ENCODE measurements at places on chromosomes 5 and 9.

GRCh38 chr5:45295231-45295630 is 400.9 kb downstream of the HCN1 start:
- no peak for DNase-seq

DNA sequence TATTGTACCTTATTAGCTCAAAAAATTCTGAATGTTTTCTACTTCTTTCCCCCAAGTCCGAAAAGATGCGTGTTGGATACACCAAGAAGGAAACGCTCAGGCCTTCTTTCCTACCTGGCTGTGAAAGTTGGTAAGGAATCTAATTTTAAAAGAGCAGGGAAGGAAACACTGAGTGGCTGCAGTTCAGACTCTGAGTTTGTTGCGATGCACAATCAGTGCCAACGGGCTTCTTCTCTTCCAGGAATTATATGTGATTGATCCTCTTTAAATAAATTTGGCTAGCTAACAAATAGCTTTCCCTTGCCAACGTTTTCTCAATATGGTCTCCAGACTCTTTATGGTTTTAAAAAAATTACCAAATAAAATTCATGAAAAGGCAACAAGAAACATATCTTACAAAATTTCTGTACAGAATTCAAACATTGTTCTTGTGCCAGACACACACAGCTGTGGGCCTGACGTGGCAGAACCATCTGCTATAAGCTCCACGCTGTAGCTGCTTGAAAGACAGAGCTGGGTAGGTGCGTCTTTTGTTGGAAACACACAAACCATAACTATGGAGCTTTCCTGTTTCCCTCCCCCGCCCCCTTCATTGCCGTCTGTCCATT is 493.1 kb downstream of the ZNF608 start:
- no peak for DNase-seq

DNA sequence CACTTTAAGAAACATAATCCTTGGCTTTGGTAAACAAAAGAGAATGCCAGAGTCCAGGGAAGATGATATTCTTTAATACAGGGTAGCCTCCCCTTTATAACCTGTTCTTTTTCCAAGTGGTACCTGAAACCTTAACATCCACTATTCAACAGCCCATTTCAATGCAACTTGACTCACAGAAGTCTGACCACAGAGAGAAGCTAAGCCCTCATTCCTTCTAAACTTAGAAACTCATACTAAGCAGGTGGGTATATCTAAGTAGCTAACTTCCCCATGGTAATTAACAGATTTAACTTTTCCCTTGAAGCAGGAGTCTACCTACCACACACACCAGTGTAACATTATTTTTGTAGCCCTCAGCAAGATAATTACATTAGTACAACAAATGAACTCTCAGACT is 91.9 kb downstream of the CEMIP2 start:
- DNase-seq, result no peak

DNA sequence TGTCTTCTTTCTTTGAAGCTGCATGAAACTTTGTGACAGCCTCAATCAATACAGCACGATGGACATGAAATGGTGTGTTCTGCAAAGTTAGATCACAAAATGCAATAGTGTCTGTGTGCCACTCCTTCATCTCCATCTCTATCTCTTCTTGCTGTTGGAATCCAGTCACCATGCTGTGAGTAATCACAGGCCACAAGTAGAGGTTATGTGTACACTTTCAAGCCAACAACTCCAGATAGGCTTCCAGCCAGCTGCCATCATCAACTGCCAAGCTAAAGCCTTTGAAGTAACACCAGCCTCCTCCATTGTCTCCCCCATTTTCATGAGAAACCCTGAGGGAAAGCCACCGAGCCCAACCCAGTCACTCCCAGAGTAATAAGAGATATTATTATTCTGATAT is 360.6 kb downstream of the PTPRD start:
- no peak for DNase-seq

- no peak for DNase-seq
Measured at GRCh38 chr5:137596941-137597340, 97.8 kb upstream of the SPOCK1 start.

- DNase-seq, result peak; percentile 83
Measured at GRCh38 chr9:137236238-137236935, 4.7 kb upstream of the TUBB4B start.

- DNase-seq, result no peak
Measured at GRCh38 chr9:108150736-108151586, 661.4 kb upstream of the KLF4 start.

DNA sequence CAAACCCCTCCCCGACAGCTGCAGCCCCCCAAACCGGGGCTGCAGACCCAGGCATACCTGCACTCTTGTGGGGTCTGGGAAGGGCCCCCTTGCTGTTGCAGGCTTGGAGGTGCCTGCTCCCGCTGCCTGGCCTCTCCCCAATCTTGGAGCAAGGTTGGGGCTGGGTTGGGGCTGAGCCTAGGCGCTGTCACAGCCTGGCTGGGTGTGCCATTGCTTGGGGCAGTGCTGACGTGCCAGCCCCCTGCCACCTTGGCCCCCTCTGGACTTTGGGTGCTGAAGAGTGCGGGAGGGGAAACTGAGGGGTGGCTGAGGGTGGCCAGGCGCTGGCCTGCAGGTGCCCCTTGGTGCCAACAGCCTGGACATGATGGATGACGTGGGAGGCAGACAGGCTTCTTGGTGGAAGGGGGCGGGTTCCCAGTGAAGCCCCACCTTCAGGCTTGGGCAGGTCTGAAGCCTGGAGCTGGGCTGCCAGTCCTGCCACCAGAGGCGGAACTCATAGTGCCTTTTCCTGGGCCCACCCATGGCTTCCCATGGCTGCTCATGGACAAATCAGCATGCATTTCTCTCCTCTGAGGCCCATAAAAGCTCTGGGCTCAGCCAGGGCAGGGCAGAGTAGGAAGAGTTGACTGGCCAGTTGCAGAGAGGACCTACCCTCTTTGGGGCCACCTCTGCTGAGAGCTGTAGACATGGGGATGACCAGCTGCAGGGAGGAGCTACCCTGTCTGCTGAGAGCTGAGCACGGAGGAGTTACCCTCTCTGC is 19.1 kb downstream of the TMEM38B start:
- no peak for DNase-seq

GRCh38 chr5:107560377-107560776 is 110.4 kb downstream of the EFNA5 start:
- DNase-seq, result no peak

DNA sequence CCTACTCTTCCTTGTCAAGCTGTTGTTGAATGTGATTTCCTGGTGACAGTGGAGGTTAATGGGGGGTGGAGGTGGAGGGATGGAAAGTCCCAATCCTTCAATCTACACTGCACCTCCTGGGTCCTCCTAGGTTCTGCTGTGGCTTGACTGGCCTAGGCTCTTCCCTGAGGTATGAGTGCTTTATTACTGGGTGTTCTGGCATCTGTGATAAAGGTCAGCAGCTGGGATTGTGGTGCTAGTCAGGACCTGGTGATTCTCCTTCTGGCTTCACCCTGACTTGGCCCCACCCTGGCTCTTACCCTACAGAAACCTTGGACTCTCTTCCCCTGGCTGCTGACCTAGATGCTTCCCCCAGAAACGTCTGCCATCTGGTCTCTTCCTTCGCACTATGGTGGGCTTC is 194.3 kb downstream of the ARHGEF28 start:
- no peak for DNase-seq

- no peak for DNase-seq
Measured at GRCh38 chr9:88690628-88691027, 155.7 kb downstream of the NXNL2 start.

DNA sequence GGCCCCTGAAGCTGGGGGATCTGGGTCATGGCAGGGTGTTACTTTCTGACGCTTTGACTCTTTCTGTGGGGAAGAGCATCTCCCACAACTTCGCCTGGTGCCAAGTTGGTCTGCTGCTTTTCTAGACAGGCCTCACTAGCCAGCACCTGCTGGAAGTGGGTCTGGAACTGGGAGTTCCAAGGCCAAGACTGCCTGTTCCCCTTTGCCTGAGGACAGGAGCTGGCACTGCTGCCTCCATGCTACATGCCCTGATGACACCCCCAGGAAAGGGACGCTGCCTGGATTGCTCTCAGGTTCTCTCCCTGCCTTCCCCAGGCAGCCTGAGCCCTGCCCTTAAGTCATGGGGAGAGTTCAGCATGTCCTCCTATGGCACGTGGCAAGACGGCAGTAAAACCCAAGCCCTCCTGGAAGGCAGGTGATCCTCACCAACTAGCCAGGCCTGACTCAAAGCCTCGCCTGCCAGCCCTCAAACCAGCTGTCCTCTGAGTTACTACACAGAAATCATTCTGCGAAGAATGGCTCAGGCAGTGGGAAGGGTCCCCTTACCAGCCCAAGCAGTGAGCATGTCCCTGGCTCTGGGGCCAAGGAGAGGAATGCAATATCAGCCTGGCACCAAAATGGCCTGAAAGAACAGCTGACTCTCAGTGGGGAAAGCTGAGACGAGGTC is 35.8 kb downstream of the SEC61B start:
- DNase-seq, result no peak

- DNase-seq, result no peak
Measured at GRCh38 chr5:10351199-10351905, 2.1 kb upstream of the MARCHF6 start.

- no peak for DNase-seq
Measured at GRCh38 chr5:56522960-56523359, 289.8 kb upstream of the ANKRD55 start.

- DNase-seq, result no peak
Measured at GRCh38 chr5:543351-543750, 19.1 kb upstream of the SLC9A3 start.

- DNase-seq, result no peak
Measured at GRCh38 chr9:83209188-83209731, 146.3 kb upstream of the RASEF start.

- no peak for DNase-seq
Measured at GRCh38 chr5:143226872-143227271, 176.6 kb downstream of the NR3C1 start.

DNA sequence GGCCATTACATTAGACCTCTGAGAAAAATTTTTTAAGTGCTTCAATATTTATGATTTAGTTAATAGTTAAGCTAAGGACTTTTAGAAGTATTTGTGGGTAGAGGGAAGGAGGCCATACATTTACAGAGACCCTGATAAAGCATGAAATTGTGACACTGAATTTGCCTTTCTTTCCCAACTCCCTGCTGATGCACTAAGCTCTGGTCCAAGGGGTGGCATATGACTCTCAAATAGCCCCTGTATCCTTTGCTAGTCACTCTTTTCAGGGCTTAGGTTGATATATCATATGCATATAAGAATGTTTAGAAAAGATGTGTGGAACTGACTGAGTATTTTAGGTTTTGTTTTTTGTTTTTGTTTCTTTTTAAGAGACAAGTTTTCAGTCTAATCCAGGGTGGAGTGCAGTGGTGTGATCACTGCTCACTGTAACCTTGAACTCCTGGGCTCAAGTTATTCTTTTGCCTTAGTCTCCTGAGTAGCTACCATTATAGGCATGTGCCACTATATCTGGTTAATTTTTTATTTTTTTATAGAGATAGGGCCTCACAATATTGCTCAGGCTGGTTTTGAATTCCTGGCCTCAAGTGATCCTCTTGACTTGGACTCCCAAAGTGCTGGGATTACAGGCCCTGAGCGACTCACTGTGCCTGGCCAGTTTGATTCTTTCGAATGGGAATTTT is 20.5 kb downstream of the KIAA1958 start:
- DNase-seq, result no peak

GRCh38 chr9:109167716-109168115 is 667 bp upstream of the FRRS1L start:
- no peak for DNase-seq

- no peak for DNase-seq
Measured at GRCh38 chr5:173464813-173465212, 136.6 kb upstream of the STC2 start.

DNA sequence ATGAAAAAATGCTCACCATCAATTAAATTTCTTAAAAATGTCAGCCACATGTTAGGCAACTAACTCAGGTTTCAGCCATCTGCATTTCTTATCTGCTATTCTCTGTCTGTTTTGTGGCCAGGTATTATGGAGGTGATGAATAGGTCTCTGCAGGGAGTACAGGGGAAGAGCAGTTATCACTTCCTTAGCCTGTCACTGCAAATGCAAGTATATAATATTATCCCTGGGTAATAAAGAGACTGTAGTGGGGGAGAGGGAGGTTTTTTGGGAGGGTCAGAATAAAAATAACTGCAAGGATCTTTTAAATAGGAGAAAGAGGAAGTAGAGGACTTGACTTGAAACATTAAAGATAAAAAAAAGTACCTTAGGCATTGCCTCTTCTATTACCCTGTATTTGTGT is 49.6 kb upstream of the PTGER4 start:
- no peak for DNase-seq

DNA sequence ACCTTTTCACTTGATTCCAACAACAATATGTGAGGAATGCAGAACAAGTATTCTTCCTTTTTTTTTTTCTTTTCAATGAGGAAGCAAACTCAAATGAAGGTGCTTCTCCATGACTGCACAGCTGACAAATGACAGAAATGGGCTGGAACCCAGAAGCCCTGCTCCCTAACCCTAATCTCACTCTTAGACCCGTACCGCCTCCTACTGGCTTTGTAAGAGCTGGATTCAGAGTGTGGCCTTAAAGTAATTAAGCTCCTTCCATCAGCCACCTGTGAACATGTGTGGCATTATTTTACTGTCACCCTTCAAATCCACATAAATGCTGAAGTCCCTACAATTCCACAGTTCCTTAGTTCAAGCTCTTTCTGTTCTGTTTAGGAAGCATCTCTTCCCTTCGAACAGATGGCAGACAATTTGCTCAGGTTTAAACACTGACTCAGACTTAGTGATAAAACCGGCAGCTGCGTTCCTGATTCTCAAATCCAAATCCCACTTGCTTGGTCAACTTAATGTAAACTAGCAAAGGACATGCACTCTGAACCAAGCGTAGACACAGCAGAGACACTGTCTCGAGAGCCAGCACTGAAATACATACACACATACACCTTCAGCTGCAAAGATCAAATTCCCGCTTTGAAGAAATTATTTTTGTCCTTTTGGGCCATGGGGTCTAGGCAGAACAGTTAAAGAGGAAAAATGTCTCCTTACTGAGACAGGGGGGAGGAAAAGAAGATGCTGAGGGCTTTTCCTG is 316.7 kb upstream of the TLE4 start:
- DNase-seq, result no peak

GRCh38 chr9:129909851-129910250 is 74.6 kb downstream of the USP20 start:
- no peak for DNase-seq

- DNase-seq, result no peak
Measured at GRCh38 chr5:32261198-32261597, 51.5 kb downstream of the MTMR12 start.

GRCh38 chr9:136514022-136514714 is 31.3 kb upstream of the SEC16A start:
- no peak for DNase-seq

DNA sequence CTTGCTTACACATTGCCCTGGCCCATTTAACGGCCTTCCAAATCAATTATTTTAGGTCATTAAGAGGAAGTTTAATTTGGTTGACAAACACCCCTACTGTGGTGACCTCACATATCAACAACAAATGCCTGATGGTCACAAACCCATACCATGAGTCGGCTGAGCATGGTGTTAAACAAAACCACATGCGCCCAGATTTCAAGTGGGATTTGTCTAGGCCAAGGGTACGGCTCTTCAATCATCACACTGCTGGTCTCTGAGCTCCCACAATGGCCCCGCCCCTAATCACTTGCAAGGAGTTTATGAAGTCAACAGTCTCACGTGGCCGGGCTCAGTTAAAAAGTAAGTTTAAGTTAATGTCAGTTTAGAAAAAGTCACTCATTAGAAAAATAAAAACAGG is 243.8 kb downstream of the CRB2 start:
- DNase-seq, result no peak

Measured in central memory CD4-positive, alpha-beta T cell (primary cell).